ENCODE measurements at places on chromosomes 12 and 14.

DNA sequence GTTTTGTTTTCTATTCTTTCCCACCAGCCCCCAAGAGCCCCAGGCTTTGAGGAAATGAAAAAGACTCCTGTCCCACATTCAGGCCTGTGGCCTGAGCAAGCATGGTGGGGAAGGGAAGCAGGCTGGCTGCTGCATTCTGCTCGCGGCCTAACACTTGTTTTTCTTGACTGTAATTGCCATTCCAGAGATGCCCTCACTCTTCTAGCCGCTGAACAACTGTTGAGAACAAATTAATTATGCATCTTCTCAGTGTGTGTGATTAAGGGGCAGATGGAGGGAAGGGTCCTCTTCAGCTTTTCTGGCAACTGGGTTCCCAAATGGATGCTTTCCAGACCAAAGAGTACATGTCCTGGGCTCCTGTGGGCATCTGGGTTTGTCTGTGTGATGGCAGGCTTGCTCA is 43.3 kb downstream of the ADCK1 start:
- no peak for DNase-seq

DNA sequence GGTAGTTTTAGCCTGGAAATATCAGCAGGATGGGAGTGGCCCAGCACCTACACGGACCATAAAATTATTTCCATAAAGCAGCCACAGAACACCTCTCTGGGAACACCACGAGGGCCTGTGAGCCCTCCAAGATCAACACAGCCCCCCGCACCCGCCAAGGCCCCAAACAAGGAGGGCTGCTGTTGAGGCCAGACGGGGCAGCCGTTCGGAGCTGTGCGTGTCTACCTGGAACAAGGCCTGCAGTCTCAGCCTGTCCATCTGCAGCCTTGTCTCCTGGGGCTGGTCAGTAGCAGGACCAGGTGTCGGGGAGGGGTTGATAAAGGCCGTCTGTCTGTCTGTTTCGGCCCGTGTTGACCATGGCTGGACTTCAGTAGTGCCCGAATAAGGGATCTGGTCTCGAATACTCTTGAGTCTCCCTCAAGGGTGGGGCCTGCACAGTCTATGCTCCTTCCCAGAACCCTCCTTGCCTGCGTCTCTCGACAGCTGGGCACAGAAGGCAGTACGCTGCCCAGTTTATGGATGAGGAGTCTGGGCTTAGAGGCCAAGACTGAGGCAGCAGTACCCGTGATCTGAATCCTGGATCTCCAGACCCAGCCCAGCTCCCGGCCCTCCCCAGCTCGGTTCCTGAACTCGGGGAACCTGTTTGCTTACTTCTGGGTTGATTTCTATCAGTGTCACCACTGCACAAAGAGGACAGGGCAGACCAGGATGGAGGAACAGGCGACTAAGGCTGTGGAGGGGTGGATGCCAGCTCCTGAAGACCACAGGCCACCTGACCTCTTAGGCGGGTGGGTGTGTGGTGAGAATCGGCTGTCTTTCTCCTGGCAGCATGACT is 23.1 kb upstream of the DLK1 start:
- no peak for DNase-seq

- no peak for DNase-seq
Observed at GRCh38 chr14:50836515-50836914, 5.6 kb upstream of the NIN start.

GRCh38 chr14:96614481-96614881 is 112.3 kb downstream of the PAPOLA start:
- DNase-seq: no peak

All from HS-5 (cell line).